Osteoblast (primary cell): ENCODE measurements at places on chromosomes 2 and 18. TPM values are rescaled to one million over a fixed set of nuclear protein-coding genes. Genes with fewer than 3 reads are reported as not detected.

Gene MATN3
- total RNA-seq: 1.4 and 2.4 TPM in 2 replicates

Gene SPATA3
- total RNA-seq: not detected in 2 replicates

Gene CABYR
- total RNA-seq: 3.8 and 4.0 TPM in 2 replicates

Gene COL3A1
- total RNA-seq: 3,160 and 5,672 TPM in 2 replicates

DNA sequence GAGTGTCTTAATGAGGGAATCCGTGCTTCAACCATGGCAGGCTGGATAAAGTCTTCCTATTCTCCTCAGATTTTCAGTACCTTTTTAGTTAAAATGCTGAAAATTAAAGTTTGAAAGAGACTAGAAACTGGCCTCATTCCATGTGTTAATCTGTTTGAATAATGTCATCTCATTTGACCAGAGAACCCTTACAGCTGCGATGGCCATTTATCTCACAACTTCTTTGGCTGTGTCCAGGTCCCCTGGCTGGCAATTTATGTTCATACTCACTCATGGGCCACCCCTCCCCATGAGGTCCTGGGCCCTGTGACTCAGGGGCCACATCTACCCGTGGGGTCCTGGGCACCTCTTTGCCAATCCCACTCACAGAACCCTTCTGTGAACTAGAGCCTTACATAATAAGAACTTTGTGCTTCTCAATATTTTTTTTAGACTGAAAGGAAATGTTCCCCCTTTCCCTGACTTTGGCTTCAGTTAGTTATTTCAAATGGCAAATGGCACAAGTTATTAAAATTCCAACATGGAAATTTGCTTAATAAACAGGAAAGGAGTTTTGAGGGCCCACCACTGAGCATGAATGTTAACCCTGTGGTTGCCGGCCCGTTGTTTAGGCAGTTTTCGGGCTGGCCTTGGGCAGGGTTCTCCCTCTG, 134.6 kb downstream of the UXS1 start:
- H3K36me3 ChIP-seq: no peaks in the 10 kb centered on the region
- H3K27me3 ChIP-seq: peaks cover 14% of the 10 kb centered on the region
- H3K27ac ChIP-seq: no peak overlapping the region
- H3K4me1 ChIP-seq: peaks cover under 1% of the 10 kb centered on the region
- no peak for DNase-seq

GRCh38 chr2:84443477-84443876, 15.6 kb downstream of the SUCLG1 start:
- no peak overlapping the region for H3K4me3 ChIP-seq
- peaks cover 21% of the 10 kb centered on the region for H3K36me3 ChIP-seq
- no peaks in the 10 kb centered on the region for H3K27me3 ChIP-seq

DNA sequence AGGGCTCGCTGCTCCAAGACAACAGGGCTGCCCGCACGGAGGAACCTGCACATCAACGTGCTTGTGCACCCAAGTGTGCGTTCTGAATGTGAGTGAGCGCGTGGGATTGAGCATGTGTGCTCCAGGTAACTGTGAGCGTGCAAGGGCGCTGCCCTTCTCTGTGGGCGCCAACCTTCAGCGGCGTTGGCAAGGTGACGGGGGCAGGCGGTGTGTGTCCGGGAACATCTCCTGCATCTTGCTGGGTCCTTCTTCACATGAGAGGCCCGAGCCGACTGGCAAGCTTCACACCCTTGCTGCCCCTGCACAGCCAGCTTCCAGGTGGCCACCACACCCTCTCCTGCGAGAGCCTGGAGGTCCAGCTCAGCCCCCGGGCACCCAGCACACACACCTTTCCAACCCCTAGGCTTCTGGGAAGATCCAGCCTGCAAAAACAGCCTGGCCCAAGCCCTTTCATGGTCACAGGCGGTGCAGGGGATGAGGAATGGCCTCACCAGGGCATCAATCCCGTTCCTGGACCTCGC, 220.9 kb downstream of the HDAC4 start:
- H3K27ac ChIP-seq: no peak overlapping the region
- DNase-seq: no peak
- no peak overlapping the region for H3K4me3 ChIP-seq
- no peaks in the 10 kb centered on the region for H3K27me3 ChIP-seq
- H3K4me1 ChIP-seq: no peaks in the 10 kb centered on the region

DNA sequence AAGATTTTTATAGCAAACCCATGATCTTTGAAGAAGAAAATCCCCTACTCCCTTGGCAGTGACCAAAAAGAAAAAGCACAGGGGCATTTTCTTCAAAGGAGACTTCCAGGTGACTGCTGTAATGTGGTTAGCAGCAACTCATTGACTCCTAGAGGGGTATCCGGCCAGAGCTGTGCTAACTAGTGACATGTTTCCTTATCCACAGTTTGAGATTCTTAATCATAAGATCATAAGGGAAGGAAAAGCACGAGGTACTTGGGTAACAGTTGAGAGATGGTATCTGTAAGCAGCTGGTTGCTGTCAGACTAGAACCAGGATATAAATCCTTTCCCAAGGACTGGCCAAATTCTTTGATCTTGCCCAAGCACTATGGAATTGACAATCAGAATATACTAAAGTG, 124.7 kb downstream of the MREG start:
- H3K4me3 ChIP-seq: no peak overlapping the region
- no peaks in the 10 kb centered on the region for H3K27me3 ChIP-seq

DNA sequence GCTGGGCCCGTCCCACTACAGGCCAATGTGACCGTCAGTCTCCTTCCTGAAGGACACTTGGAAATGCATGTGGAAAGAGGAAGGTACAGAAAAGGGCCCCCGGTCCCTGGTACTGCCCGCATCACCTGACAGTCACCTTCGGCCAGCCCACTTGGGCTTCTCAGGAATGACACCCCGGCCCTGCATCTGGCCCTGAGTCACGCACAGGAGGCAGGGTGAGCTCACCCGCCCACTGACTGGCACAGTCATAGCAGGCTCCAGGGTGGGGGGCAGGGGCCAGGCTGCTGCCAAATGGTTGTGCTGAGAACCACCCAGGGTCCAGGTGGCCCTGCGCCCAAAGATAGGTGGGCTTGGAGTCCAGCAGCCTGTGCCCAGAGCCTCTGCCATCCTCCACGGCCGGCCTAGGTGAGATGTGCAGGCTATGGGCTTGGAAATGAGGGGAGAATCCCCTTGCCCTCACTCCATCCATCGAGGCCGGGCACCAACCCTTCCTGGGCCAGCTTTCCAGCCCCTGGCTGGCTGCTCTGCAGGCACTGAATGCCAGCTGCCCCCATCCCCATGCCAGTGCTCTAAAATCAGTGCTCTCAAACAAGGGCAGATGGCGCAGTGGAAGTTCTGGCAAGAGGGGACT, 14.1 kb downstream of the EMX1 start:
- H3K4me1 ChIP-seq: peaks cover 18% of the 10 kb centered on the region
- no peaks in the 10 kb centered on the region for H3K36me3 ChIP-seq
- no peak overlapping the region for H3K4me3 ChIP-seq

DNA sequence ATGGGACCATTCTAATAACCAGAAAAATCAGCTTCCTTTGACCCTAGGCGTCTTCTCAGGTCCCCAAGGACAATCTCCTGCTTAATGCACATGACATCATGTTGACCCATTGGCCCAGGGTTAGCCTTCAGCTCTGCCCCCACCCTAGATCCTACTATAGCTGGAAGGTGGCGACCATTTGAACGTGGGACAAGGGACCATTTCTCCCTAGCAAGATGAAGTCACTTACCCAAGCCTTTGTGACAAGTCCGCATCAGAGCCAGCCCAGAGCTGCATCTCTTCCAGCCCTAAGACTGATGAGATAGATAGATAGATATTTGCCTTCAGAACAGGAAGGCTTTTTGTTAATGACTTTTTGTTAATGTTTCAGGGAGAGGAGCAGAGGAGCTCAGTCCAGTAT, 28.2 kb upstream of the TAF1B start:
- peaks cover 14% of the 10 kb centered on the region for H3K4me1 ChIP-seq
- peak; percentile 22 for DNase-seq
- H3K4me3 ChIP-seq: no peak overlapping the region

DNA sequence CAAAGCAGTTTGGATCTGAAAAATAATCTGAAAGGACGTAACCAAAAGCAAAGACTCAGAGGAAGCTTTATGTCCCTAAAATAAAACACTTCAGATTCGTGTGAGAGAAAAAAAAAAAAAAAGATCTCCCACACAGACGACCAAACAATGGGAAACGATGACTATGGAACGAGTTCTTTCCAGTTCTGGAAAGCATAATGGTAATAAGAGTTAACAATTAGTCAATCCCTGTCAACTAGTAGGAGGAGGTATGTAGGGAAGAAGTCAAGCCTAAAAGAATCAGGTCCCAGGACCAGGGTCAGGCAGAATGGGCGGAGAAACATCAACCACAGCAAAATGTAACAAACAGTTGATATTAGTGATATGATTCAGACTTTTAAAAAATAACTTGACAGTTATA, 170.3 kb upstream of the SETBP1 start:
- H3K27ac ChIP-seq: no peak overlapping the region
- H3K36me3 ChIP-seq: no peaks in the 10 kb centered on the region
- H3K4me3 ChIP-seq: no peak overlapping the region
- H3K4me1 ChIP-seq: no peaks in the 10 kb centered on the region
- no peak for DNase-seq
- no peaks in the 10 kb centered on the region for H3K27me3 ChIP-seq

DNA sequence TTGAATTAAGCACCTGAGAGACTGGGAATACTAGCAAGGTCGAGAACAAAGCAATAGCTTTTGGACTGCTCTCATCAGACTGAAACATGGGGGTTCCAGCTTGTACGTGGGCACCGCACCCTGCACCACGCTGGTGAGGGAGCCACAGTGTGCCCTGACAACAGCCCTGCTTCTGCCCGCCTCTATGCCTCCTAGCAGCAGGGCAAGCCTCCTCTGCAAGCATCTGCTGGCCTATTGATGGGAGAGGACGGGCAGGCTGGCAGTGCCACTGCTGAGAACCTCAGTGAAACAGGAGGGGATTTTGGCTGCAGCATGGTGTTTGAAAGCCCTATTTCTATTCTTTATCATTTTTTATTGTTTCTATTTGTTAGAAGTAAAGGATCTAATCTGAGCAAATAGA, 146.1 kb upstream of the OTOS start:
- H3K4me3 ChIP-seq: no peak overlapping the region
- peaks cover 8% of the 10 kb centered on the region for H3K27me3 ChIP-seq
- no peaks in the 10 kb centered on the region for H3K4me1 ChIP-seq
- H3K27ac ChIP-seq: no peak overlapping the region

DNA sequence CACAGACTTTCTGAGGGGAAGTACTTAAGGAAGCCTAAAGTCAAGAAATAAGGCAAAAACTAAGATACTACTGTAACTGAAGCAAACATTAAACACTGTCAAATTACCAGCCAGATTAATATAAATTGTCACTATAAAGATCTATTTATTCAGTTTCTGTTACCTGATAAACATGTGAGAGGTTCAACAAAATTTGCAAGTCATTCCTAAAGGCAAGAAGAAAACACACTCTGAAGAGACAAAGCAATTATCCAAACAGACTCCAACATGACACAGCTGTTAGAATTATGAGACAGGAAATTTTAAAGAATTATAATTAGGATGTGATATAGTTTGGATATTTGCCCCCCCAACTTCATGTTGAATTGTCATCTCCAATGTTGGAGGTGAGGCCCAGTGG, 140.4 kb upstream of the COL3A1 start:
- no peaks in the 10 kb centered on the region for H3K4me1 ChIP-seq
- H3K27me3 ChIP-seq: no peaks in the 10 kb centered on the region
- H3K36me3 ChIP-seq: no peaks in the 10 kb centered on the region
- H3K4me3 ChIP-seq: no peak overlapping the region
- DNase-seq: no peak
- H3K27ac ChIP-seq: no peak overlapping the region

GRCh38 chr18:76951456-76952247, 129.3 kb downstream of the ZNF236 start:
- H3K27me3 ChIP-seq: no peaks in the 10 kb centered on the region
- H3K27ac ChIP-seq: no peak overlapping the region
- H3K4me1 ChIP-seq: no peaks in the 10 kb centered on the region
- H3K36me3 ChIP-seq: peaks cover 25% of the 10 kb centered on the region
